Activated naive CD4-positive, alpha-beta T cell treated with anti-CD3 and anti-CD28 coated beads, Interleukin-2, amount 50 U/mL, for 72 hours (primary cell): ENCODE measurements at places on chromosomes 3 and 15. TPM values are rescaled to one million over a fixed set of nuclear protein-coding genes. Genes with fewer than 3 reads are reported as not detected.

GPR27 gene
- total RNA-seq, result 0.74 TPM

LTF gene
- not detected for total RNA-seq

SNX22 gene
- total RNA-seq, result 0.16 TPM

SPINK8 gene
- total RNA-seq, result not detected

CLDN16 gene
- not detected for total RNA-seq

FBXO40 gene
- total RNA-seq, result not detected

TMIE gene
- total RNA-seq, result 0.84 TPM

ZBTB20 gene
- total RNA-seq, result 9.2 TPM

LSAMP gene
- not detected for total RNA-seq

ANKRD63 gene
- not detected for total RNA-seq

GP9 gene
- total RNA-seq, result not detected

PSTPIP1 gene
- 95.5 TPM for total RNA-seq

- no peak for DNase-seq
These were observed 133.6 kb downstream of the MEIS2 start for GRCh38 chr15:36966708-36967107.

GRCh38 chr3:69986419-69986818, 13.1 kb upstream of the SAMMSON start:
- DNase-seq, result no peak

GRCh38 chr15:59550530-59550929, 61.1 kb upstream of the GCNT3 start:
- DNase-seq, result no peak

DNA sequence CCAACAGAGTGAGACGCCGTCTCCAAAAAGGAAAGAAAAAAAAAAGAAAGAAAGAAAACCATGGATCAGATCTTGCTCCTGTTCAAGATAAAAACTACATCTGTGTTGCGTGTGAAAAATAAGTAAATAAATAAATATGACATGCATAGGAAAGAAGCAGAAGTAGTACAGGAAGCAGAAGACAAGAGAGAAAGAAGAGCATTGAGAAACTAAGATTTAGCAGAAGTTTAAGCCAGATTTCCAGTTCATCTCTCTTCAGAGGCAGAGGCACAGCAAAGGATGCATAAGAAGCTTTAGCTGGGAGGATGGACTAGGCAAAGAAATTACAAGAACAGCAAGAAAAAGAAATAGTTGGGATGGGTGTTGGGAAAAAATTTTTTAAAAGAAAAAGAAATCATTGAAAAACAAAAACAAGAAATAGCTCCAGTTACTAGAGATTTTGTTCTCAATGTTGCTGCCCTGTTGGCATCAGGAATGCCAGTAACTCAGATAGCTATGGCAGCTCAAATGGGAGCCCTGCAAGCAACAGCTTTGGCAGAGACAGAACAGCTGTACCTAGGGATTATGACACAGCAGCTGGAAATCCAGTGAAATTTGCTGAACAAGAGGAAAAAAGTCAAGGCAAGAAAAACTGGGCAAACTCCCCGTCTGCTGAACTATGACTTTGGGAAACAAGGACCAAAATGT, 17.3 kb downstream of the AP3S2 start:
- DNase-seq, result no peak

GRCh38 chr15:96097661-96098060, 232.8 kb upstream of the NR2F2 start:
- no peak for DNase-seq

GRCh38 chr3:59733041-59733809, 683.4 kb upstream of the CFAP20DC start:
- DNase-seq, result no peak

DNA sequence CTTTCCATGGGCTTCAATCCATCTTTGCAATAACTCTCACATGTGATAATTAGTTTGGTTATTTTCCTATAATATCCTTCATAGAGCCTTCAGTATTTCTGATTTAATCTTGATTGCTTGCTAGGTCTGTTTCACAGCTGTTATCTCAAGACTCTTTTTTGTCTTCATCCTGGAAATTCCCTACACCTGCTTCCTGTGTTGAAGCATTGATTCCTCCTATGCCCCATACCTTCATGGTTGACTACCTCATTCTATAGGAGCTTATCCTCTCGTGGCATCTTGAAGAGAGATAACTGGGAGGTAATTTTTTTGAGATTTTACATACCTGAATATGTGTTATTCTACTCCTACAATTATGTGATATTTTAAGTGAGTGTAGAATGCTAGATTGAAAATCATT, 26.7 kb downstream of the PIK3CA start:
- no peak for DNase-seq

DNA sequence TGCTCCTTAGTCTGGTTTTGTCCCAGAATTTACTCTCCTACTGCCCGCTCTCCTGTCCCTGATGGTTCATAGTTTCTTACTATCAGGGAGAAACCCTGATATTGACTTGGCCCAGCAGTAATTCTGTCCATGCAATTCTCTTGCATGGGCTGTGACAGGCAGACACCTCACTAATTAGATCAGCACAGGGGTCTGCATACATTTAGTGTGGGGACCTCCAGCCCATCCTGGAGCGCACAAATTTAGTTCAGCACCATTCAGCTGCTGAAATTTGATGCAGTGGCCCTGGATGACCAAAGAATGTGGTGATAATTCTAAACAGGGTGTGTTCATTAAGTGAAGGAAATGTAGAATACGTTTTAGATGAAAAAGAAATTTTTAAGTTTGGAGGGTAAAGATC, 555.5 kb upstream of the TBL1XR1 start:
- DNase-seq, result no peak

- DNase-seq, result peak; percentile 69
These were observed 7.5 kb upstream of the PGPEP1L start for GRCh38 chr15:99014803-99015697.

DNA sequence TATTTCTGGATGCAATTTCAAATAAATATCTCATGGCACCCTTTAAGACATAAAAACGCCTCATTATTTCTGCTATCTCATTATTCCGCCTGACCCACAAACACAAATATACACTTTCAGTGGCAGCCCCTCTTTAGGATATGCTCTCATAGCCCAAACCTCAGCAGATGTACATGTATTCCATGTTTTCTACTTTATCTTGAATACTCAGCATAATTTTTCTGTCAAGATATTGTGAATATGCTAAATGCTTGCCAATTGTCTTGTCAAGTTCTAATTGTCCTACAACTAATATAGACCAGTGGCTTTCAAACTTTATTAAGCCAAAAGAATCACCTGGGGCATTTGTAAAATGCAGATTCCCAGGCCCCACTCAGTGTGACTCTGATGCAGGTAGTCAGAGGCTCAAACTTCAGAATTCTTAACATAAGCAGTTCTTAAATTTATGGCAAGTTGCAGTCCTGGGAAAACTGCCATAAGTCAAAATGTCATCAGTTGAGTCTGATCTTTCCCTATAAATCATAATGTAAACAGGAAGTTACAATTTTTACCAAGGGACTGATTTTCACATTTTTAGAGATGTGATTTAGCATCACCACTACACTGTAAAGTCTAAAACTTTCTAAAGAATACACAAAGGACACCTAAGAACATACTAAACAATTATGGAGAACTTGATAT, 135.1 kb downstream of the TBL1XR1 start:
- no peak for DNase-seq

DNA sequence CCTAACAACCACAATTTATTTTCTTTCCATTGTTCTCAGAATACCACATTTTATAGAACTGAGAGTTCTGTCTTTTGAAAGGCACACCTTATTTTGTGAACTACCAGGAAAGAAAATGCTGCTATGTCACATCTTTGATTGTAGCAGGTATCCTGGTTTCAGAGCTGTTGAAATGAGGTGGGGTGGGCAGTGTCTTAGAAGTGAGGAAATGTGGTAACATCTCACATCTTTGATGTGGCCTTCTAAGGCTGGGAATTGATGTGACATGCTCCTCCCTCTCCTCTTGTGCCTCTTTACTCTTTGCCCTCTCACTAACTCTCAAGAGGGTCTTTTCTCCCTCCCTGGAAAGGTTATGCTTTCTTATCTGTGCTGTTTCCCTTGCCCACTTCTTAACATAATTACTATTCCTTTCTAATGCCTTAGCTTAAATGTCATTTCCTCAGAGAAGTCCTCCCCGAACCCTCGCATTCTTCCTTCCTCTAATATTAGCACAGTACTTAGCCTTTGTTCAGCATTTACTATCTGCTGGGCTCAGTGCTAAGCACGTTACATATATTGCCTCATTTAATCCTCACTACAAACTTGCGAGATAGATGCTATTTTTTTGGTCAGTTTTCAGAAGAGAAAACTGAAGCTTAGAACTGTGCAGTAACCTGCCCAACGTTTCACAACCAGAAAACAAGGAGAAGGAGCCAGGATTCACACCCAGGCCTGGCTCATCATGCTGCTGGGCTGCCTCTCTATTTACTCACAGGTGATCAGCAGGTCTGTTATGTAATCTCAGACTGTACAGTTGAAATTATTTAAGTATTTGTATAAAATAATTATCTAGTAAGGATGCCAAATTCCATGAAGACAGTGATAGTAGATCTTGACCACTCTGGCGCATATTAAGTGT, 24.0 kb upstream of the SPTSSB start:
- peak; percentile 13 for DNase-seq

DNA sequence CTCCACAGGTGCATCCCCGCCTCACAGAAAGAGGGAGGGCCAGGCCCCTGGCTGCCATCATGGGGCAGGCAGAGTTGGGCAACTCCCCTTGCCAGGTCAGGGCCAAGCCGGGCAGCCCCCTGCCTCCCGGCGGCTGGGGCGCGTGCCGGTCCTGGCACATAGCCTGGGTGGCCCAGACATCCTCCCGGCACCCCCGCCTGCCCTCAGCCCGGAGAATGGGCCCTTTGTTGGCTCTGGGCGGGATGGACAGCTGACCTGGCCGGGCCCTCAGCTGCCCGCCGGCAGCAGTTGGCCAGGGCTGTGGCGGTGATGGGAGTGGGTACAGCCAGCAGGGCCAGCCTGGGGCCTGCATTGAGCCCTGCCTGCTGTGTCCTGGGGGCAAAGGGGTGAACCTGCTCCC, 16.5 kb downstream of the PLXNA1 start:
- no peak for DNase-seq

DNA sequence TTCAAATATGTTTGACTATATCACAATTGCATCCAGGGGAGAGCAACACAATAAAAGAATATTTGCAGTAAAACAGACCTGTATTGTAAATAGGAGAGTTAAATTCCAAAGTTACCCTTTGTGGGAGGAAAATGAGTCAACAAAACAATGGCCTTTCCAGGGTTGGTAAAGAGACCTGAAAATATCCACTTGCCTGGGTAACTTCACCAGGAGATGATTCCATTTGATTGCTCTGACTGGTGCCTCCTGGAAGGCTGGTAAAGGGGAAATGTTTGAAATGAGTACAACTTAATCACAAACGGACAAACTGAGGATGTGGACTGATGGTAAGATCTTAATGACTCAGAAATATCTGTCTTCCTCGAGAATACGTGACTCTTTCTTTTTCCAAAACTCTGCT, 43.6 kb upstream of the SRGAP3 start:
- DNase-seq, result no peak

DNA sequence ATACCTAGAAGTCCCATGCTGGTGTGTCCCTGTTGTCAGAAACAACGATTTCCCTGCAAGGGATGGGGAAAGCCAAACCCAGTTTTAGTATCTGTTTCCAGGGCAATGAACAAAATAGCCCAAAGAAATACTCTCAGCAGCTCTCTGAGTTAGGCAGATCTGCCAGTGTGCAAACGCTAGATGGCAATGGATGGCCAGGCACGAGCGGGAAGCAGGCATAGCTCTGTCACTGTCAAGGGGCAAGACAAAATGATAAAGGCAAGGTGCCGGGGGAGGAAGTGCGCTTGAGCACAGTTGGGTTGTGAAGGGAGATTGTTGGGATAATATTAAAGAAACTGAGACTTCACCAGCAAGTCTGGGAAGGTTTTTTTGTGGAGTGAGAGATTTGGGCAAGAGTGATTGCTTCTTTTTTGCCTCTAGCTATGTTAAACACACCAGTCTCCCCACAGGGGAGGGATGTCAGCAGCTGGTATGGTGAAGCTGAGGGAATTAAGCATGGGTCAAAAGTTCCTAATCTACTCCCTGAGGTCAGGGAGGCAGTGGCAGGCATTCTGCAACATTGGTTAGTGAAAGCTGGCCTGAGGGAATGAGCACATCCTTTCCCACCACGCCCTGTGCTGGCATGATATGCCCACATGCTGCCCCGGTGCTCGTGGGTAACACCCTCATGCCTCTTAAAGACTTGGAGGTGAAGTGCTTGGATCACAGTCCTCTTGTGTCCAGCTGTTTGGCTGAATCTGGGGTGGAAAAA, 117.5 kb downstream of the PDCD6IP start:
- DNase-seq, result no peak

- DNase-seq, result peak; percentile 54
These were observed at the start of gene TNK2 for GRCh38 chr3:195907934-195908693. Gene TNK2 (minus strand): TSS chr3:195908551. CDS start chr3:195888588, 19,963 bp downstream.

DNA sequence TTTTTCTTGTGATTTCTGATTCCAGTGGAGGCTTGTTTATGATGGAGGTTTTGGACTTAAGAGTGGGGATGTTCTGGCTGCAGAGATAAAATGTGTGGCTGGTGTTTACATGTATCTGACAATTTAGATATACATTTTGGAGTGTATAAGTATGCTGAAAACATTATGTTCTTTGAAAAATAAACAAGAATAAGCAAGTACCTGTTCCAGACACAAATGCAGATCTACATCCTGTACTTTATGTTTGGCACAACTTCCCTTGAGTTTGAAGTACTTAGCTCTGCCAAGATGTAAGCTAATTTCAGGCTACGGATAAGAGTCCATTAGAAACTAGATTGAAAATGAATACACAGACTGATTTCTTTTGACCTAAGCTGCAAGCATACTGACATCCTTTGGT, 277.2 kb downstream of the CHST2 start:
- DNase-seq, result no peak

- no peak for DNase-seq
These were observed 94.1 kb downstream of the HMG20A start for GRCh38 chr15:77514641-77515402.
